ENCODE measurements at places on chromosomes 3 and 15.

GRCh38 chr15:67084561-67084960 is 19.2 kb downstream of the SMAD3 start:
- DNase-seq: no peak

- DNase-seq: peak; percentile 79
These were observed 799 bp downstream of the ABI3BP start for GRCh38 chr3:100992231-100993012.

DNA sequence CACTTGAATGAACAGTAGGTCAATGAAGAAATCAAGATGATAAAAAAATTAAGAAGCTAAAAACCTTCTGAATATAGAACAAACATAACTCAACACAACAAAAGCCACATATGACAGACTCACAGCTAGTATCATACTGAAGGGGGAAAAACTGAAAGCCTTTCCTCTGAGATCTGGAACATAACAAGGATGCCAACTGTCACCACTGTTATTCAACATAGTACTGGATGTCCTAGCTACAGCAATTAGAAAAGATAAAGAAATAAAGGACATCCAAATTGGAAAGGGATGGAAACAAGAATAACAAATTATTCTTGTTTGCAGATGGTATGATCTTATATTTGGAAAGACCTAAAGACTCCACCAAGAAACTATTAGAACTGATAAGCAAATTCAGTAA is 60.8 kb downstream of the ILDR1 start:
- no peak for DNase-seq

DNA sequence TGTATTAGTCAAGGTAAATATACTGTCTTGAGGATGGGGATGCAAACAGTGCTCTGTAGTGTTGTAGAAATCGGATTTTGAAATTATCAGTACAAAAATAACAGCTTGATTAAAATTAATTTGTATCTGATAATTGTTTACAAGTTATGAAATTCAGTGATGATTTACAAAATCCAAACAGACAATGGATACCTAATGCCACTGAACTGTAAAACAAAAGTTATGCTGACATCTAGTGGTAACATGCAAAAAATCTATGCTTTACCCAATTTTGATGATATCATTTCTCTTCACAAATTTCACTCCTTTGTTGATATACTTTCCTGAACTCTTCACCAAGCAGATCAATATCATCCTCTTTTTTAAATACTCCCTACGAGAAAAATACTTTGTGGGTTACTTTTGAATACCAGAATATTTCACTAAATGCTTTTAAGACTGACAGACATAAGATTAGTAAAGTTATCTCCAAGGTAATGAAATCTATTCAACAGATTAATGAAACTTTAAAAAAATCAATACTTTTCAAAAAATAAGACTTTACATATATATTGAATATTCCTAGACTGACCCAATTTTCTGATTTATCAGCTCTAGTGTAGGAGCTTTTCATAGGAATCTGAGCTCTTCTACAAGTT is 36.0 kb downstream of the MNS1 start:
- DNase-seq: peak; percentile 58

GRCh38 chr3:106058475-106058874 is 189.7 kb upstream of the CBLB start:
- DNase-seq: no peak

DNA sequence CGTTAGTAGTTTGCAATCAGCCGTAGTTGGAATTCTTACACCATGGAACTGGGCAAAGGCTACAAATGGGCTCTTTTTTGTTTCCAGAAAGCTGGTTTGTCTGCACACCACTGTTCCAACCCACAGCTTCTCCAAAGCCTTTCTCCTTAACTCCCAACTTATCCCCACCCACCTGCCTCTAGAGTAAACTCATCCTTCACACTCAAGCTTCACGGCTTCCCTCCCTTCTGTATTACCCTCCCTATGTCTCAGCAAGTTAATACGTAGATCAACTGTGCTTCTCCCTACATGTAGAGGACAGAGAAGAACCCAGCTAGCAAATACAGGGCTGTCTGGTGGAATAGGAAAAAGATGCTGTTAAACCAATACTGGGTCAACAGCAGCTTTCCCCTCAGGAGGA is 363.0 kb upstream of the IL12A start:
- DNase-seq: no peak

- DNase-seq: no peak
These were observed 536 bp downstream of the SNAPC5 start for GRCh38 chr15:66496951-66497501.

- peak; percentile 19 for DNase-seq
These were observed 24.1 kb downstream of the CRABP1 start for GRCh38 chr15:78364233-78364632.

GRCh38 chr15:98853617-98854420 is 153.8 kb downstream of the PGPEP1L start:
- DNase-seq: peak; percentile 61

DNA sequence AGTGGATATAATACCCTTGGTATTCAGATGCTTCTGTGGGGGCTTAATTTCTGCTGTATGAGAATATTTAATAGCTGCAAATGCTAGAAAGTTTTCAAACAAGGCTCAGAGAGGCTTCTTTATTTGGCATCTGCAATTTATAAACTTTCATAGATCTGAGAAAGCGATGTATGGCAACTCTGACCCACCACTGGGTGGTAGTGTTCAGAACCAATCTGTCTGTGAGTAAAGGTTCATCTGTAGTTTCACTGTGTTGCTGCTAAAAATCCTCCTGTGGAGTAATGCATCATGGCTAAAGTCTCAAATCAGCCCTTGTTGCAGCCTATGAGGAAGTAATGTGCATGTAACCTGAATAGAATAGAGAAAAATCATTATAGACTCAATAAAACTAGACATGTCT is 47.4 kb downstream of the CLSTN2 start:
- peak; percentile 6 for DNase-seq

- peak; percentile 55 for DNase-seq
These were observed at the start of gene TBC1D2B for GRCh38 chr15:78077053-78077870. Gene TBC1D2B (minus strand): TSS chr15:78077711. CDS start chr15:78077652, 59 bp downstream.

- DNase-seq: no peak
These were observed 74.2 kb upstream of the ICE2 start for GRCh38 chr15:60553163-60553562.

DNA sequence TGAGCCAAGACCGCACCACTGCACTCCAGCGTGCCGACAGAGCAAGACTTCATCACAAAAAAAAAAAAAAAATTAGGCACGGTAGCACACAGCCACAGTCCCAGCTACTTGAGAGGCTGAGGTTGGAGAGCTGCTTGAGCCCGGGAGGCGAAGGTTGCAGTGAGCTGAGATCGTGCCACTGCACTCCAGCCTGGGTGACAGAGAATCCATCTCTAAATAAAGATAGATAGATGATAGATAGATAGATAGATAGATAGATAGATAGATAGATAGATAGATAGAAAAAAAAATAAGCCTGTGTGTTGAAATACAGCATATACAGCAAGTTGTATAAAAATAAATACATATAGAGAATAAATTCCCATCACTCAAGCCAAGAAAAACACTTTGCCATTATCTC is 37.3 kb downstream of the PTH1R start:
- no peak for DNase-seq

GRCh38 chr15:73264881-73265280 is 103.9 kb downstream of the HCN4 start:
- no peak for DNase-seq

DNA sequence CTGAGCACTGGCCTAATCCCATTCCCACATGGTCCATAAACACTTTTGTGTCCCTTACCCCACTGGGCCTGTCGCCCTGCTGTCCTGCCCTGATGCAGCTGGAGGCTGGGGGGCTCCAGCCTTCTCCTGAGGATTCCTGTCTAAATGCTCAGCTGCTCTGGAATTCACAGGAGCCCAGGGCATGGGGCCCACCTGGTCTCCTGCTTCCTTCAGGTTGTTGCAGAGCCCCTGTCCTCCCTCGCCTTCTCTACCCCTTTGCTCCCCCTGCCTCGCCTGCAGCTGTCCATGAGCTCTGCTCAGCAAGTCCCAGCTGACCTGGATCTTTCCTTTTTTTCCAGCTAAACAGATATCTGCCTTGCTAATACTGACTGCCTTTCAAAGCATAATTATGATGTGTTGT is 286.9 kb downstream of the XXYLT1 start:
- DNase-seq: no peak

DNA sequence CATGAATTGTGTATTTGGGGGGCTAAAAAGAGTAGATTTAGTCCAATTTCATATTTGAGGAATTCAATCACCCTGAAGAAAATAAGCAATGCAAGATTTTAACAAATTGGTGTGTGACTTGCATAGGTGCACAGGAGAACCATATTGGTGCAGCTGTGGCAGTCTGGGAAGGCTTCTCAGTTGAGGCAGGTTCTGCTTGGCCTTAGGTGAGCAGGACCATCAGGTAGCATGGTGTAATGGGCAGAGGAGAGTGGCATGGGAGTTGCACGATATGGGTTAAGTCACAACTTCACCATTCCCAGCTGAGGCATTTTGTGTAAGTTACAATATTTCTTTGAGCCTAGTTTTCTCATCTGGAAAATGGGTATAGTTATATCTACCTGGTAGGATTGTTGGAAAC is 10.5 kb downstream of the EBLN2 start:
- DNase-seq: no peak

GRCh38 chr3:194866236-194866635 is 180.6 kb downstream of the FAM43A start:
- no peak for DNase-seq

GRCh38 chr3:8945890-8946600 is 17.2 kb downstream of the RAD18 start:
- no peak for DNase-seq

GRCh38 chr15:26929588-26929987 is 41.4 kb upstream of the GABRG3 start:
- no peak for DNase-seq

DNA sequence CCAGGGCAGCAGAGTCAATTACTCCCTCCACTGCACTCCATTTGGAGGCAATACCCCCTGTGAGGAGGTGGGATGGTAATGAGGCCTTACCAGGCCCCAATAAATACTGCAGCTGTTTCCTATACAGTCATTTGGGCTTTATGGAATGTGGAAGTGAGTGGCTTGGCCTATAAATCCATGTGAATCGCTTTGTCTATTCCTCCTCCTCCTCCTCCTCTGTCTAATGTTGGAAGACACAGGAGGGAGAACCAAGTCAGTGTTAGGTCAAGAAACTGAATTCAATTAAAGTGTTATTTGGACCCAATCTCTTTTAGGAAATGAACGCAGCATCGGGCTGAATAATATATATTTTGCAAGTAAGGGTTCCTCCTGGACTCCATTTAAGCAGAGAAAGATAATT is 17.3 kb upstream of the SRGAP3 start:
- no peak for DNase-seq

GRCh38 chr3:107753494-107753893 is 230.7 kb downstream of the BBX start:
- peak; percentile 45 for DNase-seq

DNA sequence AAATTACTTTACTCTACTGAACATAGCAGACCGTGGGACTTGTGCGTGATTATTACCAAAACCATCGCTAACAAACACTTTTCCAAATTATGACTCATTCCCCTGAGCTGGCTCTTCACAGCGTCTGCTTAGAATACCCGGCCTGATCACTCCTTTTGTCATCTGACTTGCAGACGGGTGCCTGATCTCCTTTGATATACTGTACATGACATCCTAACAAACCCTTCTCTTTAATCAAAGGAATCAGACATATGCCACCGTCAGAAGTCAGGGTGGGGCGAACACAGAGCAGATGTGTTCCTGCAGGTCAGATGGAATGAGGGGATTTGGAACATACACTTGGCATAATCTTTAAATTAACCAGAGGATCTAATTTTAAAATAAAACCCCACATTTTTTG is 48.5 kb upstream of the SH3GL3 start:
- peak; percentile 41 for DNase-seq

GRCh38 chr15:31335989-31336592 is 9.5 kb downstream of the KLF13 start:
- DNase-seq: no peak

GRCh38 chr3:22507709-22508108 is 695.4 kb upstream of the UBE2E2 start:
- no peak for DNase-seq

- DNase-seq: no peak
These were observed 213.8 kb downstream of the CHST2 start for GRCh38 chr3:143333367-143333766.

DNA sequence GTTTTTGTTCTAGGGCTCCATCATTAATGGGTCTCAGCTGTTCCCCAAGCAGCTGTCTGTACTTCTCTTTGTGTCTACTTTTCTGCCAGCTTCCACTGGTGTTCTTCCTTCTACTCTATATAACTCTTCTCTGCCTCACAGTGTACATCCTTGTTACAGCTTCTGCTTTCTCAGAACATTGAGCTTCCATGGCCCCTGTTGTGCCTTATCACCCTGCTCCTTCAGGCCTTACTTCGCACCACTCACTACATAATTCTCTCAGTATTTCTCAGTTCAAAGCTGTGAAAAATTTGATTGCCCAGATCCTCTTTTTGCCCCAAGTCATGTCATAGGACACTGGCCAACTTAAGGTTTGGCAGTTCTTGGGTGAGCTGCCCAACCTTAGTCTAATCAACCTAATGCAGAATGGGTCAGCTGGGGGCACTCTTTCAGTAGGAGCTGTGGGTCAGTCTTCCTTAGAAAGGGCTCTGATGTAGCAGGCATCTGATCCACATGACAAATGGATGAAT is 28.9 kb downstream of the CSTA start:
- no peak for DNase-seq

DNA sequence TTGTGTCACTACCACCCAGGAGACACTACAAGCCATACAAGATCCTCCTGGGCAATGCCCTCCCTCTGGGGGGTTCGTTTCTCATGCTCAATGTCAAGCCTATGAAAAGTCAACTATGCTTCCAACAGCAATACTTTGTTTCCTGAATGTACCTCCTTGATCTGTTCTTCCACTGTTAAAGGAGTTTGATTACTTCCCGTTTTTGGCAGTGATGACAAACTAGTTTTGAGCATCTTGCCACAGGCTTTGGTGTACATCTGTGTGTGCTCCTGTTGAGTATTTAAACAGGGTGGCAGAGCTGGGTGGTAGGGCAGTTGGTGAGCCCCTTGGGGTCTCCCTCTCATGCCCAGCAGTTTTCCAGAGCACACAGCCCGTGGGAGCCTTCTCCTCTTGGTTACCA is 81.4 kb downstream of the IL12A start:
- no peak for DNase-seq

- peak; percentile 63 for DNase-seq
These were observed 15.2 kb downstream of the GK5 start for GRCh38 chr3:142210144-142210543.

DNA sequence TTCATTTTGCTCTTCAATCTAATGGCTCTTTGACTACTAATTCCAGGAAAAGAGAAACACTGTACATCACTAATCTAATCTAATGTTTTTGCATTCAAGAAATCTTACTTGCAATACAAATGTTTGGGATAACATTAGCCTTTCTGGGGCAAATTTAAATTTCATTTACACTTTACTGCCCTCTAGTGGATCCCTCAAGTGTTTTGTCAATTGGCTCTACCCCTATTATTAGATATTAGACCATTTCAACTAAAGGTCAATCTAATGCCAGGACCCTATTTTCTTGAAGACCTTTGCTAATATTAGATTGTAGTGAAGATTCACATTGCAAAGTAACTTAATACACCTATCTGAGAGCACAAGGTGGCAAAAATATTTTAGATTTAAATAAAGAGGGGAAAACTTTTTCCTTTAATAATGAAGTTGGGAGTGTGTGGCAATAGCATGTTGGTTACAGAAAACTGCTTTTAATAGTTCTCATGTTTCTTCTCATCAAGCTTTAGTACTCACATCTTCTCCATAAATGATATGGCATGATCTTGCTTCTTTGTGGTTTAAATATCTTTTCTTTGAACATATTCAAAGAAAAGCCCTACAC is 5.0 kb downstream of the C2CD4A start:
- DNase-seq: peak; percentile 76
